CD8-positive, alpha-beta memory T cell (primary cell): ENCODE measurements at places on chromosomes 7 and 10. TPM values are rescaled to one million over a fixed set of nuclear protein-coding genes. Genes with fewer than 3 reads are reported as not detected.

The IGFBP1 gene
- total RNA-seq: not detected

GRCh38 chr10:95211606-95212279 is 17.7 kb downstream of the ACSM6 start:
- DNase-seq: no peak

- DNase-seq: no peak
Measured at GRCh38 chr7:155084969-155085368, 14.8 kb downstream of the HTR5A start.

- DNase-seq: no peak
Measured at GRCh38 chr7:13476881-13477444, 512.5 kb downstream of the ETV1 start.

GRCh38 chr7:116148626-116149025 is 61.7 kb upstream of the TES start:
- DNase-seq: no peak

DNA sequence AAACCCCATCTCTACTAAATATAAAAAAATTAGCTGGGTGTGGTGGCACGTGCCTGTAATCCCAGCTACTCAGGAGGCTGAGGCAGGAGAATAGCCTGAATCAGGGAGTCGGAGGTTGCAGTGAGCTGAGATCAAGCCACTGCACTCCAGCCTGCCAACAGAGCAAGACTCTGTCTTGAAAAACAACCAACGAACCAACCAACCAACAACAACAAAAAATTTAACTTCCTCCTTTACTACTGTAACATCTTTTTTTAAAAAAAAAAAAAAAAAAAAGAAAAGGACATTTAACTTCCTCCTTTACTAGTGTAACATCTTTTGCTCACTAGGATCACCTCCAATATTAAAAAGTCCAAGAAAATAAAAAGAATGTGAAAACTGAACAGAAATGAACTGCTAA is 92.3 kb upstream of the TMEM168 start:
- no peak for DNase-seq

GRCh38 chr7:46812101-46812675 is 769.7 kb downstream of the TNS3 start:
- no peak for DNase-seq

The ACTL6B gene
- not detected for total RNA-seq
